Posterior vena cava (tissue), 2 donors: ENCODE measurements at places on chromosomes 5 and 9. TPM values are rescaled to one million over a fixed set of nuclear protein-coding genes. Genes with fewer than 3 reads are reported as not detected.

- DNase-seq, result no peak
Observed at GRCh38 chr5:150058480-150059126, 27.8 kb downstream of the CSF1R start.

IL3 gene
- total RNA-seq, result not detected

WDR38 gene
- total RNA-seq, result not detected

GRCh38 chr9:113907282-113907681, 31.2 kb downstream of the ZNF618 start:
- DNase-seq, result no peak

AGXT2 gene
- not detected for total RNA-seq

- DNase-seq, result no peak
Observed at GRCh38 chr5:135309391-135310327, 89.4 kb downstream of the MACROH2A1 start.

FOXD4L3 gene
- total RNA-seq, result not detected

DNA sequence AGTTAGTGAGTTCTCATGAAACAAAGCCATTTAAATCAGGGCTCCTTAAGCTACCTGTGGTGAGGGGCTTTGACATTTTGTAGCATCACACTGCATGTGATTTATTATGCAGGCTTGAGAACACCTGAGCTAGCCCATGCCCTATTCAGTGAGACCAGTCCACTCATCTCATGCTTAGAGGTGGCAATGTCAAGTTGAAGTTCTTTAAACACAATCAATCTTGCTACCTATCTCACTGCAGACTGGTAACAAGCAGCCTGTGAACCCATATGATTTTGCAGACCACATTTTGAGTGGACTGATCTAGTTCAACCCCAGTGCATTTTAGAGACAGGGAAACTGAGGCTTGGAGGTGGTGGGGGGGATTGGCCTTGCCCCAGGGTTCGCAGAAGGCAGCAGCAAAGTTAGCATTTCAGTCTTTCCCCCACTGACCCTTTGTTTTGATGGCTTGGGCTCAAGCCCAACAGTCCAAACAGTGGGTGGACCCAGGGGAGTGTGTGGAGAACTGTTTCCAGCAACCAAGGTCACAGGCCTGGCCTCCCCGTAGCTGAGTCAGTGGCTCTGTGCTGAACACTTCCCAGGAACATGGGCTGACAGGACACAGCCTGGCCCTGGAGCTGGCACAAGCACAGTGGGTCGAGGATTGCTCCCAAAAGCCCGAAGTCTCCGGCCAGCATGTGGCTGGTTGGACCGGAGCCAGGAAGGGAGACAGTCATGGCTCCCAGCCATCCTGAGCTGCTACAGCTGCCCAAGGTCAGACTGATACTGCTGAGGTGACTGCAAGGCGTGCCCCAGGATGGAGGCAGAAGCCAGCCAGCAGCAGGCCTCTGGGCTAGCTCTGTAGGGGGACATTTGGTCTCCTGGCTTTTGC, 95.3 kb downstream of the RGS3 start:
- peak; percentile 93 for DNase-seq

DNA sequence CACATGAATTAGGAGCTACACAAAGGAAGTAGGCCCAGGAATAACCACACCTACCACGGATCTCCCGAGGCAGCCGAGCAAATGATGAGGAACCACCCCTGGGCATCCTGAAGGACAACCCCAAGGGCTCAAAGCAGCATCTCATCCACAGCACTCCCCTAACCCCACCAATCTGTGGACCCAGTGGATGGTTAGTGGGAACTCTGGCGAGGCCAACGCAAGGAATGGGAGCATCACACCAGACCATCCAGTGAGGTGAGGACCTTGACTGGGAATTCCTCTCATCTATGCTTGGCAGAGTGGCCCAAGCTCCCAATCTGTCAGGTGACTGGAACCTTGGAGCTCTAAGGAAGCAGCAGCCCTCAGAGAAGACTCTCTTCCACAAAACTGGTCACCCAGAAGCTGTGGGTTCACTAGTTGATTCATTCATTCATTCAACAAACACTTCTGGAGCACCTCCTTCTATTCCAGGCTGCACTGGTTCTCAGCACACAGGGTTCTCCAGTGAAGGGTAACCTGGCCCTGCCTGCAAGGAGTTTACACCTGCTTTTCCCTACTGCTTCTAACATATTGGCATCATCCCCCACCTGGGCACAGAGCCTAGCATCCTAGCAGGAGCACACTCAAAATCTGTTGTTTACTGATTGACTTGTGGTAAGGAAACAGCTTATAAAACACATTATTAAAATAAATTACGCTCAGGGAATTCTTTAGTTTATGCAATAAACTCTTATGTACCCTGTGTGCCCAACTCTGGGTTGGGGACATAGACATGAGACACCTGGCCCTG, 4.9 kb downstream of the ACSL6 start:
- peak; percentile 19 for DNase-seq

PCDHGA9 gene
- total RNA-seq, result 7.2 TPM

DNA sequence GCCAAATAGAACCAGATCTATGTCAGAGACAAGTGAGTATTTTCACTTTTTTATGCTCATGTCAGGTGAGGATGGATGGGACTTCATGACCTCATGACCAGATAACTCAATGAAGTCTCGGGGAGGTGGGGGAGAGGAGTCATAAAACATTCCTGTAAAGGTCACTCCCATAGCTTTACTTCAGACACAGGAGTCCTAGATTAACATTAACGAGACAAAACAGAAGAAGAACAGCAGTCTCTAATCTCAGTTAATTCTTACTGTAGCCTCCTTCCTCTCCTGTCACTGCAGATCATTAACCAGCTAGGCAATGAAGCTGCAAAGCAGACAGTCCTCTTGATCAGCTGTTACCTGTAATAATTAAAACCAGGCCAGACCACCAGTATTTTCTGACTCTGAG, 11.2 kb downstream of the CRHBP start:
- no peak for DNase-seq

DNA sequence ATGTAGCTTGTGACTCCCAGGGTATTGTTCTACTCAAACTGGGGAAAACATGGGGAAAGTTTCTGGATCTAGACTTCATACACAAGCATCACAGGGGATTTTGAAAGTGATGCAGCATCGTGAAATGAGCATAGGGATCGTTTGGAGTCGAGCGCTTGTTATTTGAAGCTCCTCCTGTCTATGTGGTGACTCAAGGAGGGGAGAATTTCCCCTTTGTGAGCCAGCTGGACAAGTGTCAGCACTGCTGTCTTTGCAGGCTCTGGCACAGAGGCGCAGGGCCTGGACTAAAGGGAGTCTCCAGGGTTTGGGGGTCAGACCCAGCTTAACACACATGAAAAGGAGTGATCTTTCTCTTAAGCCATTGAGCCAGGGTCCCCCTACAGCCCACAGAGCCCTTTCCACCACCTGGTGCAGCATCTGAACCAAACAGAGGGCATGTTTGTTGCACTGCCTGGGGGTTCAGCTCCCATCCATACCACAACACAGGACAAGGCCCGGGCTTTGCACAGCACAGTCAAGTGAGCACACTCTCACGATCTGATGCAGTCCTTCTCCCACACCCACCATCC, 51.0 kb downstream of the IRF1 start:
- DNase-seq, result peak; percentile 93

- DNase-seq, result no peak
Observed at GRCh38 chr5:40378396-40379177, 301.1 kb upstream of the PTGER4 start.

GRCh38 chr9:92611621-92612285, 58.2 kb downstream of the IPPK start:
- DNase-seq, result no peak

GRCh38 chr9:37281541-37281940, 141.0 kb upstream of the GRHPR start:
- no peak for DNase-seq

SEMA6A gene
- total RNA-seq, result 24.9 TPM
